Muscle of leg (tissue), 16 donors: ENCODE measurements at places on chromosomes 1 and 21. TPM values are rescaled to one million over a fixed set of nuclear protein-coding genes. Genes with fewer than 3 reads are reported as not detected.

Gene TAF1A
- polyA plus RNA-seq: 10.9 TPM

Gene CLDN17
- polyA plus RNA-seq: not detected

Gene MYBPH
- polyA plus RNA-seq: 271 TPM

Gene SHISA4
- 91.9 TPM for polyA plus RNA-seq

Gene U2AF1
- polyA plus RNA-seq: 48.4 TPM

Gene FHL3
- 169 TPM for polyA plus RNA-seq

Gene GOLPH3L
- polyA plus RNA-seq: 16.8 TPM

Gene KLHDC8A
- 0.22 TPM for polyA plus RNA-seq

Gene CALML6
- 277 TPM for polyA plus RNA-seq

Gene NME7
- polyA plus RNA-seq: 20.6 TPM

Gene C8A
- not detected for polyA plus RNA-seq

Gene IQGAP3
- polyA plus RNA-seq: 7.6 TPM

Gene NMNAT1
- polyA plus RNA-seq: 11.2 TPM

Gene TSTD1
- 24.0 TPM for polyA plus RNA-seq

Gene NBPF6
- not detected for polyA plus RNA-seq

DNA sequence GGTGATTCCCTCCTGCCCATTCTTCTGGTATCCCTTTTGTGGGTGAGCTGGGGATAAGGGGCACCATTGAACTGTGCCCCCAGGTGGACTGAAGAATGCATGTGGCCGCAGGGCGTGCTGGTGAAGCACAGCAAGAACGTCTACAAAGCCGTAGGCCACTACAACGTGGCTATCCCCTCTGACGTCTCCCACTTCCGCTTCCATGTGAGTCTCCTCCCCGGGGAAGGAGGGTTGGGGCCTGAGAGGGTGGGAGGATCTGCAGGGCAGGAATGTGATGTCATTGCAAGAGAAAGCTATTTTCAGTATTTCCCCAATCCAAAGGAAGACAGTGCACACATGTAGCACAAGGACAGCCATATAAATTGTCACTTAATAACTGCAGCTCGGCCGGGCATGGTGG lies 7.5 kb upstream of the KPNA6 start:
- DNase-seq: peak; percentile 79

GRCh38 chr1:160370561-160371345 lies 3.9 kb downstream of the NHLH1 start:
- DNase-seq: no peak

GRCh38 chr1:58966917-58967740 lies 183.3 kb upstream of the JUN start:
- DNase-seq: no peak

DNA sequence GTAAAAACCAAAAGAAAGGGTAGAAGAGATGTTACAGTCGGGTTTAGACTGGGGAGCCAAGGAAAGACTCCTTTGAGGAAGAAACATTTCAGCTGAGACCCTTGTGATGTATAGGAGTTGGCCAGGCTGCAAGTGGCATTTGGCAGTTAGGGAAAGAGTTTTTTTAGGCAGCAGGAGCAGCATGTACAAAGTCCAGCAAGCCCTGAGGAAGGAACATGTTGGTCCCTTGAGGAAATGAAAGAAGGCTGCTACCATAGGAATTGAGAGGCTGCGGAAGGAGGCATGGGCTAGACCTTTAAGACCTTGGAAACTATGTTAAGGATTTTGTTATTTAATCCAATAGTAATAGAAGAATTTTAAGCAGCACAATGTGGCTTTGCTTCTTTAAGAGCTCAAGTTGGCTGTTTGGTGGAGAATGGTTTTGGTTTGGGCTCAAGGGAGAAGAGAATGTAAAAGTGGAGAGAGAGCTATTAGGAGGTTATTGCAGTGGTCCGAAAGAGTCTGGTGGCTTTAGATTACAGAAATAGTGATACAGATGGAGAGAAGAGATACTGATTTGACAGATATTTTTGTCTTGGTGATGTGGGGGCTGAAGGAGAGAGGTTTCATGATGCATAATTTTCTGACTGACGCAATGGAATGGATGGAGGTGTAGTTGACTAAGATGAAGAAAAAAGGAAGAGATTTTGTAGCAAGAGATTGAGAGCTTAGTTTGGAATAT lies 26.6 kb downstream of the SMAP2 start:
- DNase-seq: peak; percentile 48

- DNase-seq: peak; percentile 81
Observed at GRCh38 chr1:47776667-47777131, 220.5 kb downstream of the TRABD2B start.

GRCh38 chr21:21387916-21388315 lies 389.7 kb downstream of the NCAM2 start:
- DNase-seq: no peak

GRCh38 chr1:16038620-16038912 lies 5.0 kb upstream of the CLCNKB start:
- no peak for DNase-seq

DNA sequence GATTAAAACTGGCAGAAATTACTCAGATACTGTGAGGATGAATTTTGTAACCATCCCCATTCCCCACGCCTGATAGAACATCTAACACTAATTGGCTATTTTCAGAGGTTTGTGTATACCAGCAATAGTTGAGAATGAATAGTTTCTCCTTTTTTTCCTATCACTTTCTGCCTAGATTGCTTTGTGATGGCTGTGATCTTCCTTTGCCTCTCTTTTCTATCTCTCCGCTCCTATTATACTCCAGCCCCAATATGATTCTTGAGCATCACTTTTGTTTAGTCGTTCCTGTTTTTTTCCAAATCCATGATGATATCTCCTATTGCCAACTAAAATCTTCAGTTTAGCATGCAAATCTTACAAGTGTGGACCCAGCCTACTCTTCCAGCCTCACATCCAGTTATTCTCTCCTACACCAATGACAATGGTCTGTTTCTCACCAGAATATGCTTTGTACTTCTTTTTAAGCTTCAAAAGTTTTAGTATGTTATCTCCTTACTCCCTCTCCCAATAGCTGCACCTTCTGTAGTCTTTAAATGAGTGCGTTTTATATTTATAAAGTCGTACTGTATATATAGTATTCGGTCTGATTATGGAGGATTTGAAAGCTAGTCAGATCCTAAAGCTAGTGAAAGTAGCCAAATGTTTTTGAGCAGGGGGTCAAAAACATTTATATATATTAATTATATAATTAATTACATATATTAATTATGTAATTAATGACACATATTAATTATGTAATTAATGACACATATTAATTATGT lies 25.2 kb downstream of the MAGI3 start:
- DNase-seq: peak; percentile 56

- DNase-seq: no peak
Observed at GRCh38 chr1:48031676-48032075, 34.5 kb upstream of the TRABD2B start.

DNA sequence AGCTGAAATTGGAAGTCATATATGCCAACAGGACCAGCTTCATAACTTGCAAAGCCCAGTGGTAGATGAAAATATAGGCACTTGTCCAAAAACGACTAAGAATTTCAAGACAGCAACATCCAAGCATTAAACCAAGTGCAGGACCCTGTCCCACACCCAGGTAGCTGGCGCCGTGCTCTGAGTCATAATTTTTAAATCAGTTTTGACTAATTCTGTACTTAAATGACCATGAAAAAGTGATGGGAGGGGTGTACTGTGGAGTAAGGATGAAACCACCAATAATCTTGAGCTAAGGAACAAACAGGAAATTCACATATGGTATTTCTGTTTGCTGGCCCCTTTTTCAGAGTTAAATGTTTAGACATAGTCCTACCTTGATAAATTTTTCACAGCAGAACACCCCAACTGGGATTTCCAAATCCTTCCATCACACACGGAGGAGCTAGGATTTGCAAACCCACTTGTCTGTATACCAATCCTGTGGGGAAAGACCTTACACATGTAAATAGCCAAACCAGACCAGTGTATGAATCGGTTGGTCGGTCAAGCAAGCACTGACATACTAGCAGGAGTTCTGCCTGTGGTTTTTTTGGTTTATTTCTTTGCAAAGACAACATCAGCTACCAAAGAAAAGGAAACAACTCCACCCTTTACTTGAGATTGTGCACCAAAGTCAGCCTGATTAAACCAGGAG lies 235.7 kb upstream of the RAB4A start:
- no peak for DNase-seq

GRCh38 chr1:35603468-35603867 lies 30.4 kb downstream of the TFAP2E start:
- no peak for DNase-seq

DNA sequence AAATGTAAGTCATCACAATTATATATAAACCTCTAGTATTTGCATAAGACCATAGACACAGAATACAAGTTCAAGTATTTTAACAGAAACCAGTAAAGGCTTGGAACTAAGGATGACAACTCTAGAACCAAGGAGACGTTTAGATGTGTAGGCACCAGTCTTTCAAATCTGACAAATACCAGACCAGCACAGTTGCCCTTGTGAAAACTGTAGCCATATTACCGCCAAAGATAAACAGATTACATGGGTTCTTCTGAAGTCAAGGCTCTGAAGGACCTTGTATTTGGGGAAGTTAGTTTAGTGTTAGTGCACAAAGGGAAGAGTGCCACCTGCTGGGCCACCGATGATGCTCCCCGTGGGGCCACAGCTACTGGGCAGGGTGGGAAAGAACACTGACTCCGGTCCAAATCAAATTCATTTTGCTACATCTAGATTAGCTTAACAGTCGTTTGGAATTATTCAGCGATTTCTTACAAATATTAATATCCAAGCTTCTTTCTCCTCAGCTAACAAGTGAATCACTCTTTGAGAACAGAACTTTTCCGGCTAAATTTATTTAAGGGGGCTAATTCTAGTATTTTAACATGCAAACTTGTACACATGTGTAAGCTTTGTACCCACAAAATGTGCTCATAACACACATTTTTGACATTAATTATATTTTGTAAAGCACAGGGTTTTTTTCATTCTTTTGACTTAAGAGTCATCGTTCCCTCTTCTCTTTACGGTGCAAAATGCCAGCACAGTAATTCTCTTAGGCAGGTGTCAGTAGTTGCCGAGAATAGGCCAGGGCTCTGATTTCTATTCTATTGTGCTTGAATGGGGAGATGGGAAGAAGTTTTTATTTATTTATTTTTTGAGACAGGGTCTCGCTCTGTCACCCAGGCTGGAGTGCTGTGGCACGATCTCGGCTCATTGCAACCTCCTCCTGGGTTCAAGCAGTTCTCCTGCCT lies 8.0 kb upstream of the NIBAN1 start:
- peak; percentile 80 for DNase-seq

GRCh38 chr1:50981741-50982140 lies 11.7 kb downstream of the CDKN2C start:
- DNase-seq: no peak

DNA sequence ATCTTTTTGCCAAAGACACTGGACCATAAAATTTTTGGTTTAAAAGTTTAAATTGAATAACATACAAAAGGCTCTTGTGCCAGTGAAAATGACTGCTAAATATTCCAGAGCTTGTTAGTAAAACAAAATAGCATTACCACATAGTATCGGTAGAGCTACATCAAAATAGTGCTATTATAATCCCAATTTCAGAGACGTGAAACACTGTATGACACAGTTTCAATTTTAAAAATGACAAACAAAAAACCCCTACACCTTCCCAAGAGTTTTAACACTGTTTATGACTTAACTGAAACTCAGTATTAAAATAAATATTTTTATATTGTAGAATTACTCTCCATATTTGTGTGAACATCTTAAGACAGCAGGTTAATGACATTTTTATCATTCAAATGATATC lies 7.0 kb downstream of the SLC30A1 start:
- DNase-seq: no peak

GRCh38 chr1:21703318-21703963 lies 34.3 kb upstream of the RAP1GAP start:
- peak; percentile 15 for DNase-seq

- DNase-seq: peak; percentile 59
Observed at GRCh38 chr1:66352792-66353191, 181.2 kb upstream of the SGIP1 start.

GRCh38 chr1:175203570-175204068 lies 11.0 kb upstream of the KIAA0040 start:
- DNase-seq: no peak

- DNase-seq: no peak
Observed at GRCh38 chr1:28159243-28159642, 17.2 kb downstream of the PTAFR start.

- DNase-seq: peak; percentile 49
Observed at GRCh38 chr1:197868751-197869489, 33.5 kb upstream of the C1orf53 start.

GRCh38 chr21:33360281-33360680 lies 35.5 kb downstream of the IFNAR1 start:
- DNase-seq: peak; percentile 36
